Aorta (tissue), 5 donors: ENCODE measurements at places on chromosomes 2 and 18. TPM values are rescaled to one million over a fixed set of nuclear protein-coding genes. Genes with fewer than 3 reads are reported as not detected.

CDCA7 gene
- total RNA-seq, result 2.8 TPM

ZNF396 gene
- 4.4 TPM for total RNA-seq

ATG4B gene
- total RNA-seq, result 85.4 TPM

MLPH gene
- 10.1 TPM for total RNA-seq

CD8A gene
- total RNA-seq, result 3.9 TPM

DSG1 gene
- not detected for total RNA-seq

GRCh38 chr2:97726261-97727064 is 13.1 kb downstream of the ZAP70 start:
- H3K36me3 ChIP-seq, result no peaks in the 10 kb centered on the region
- peak; percentile 23 for DNase-seq
- no peaks in the 10 kb centered on the region for H3K27me3 ChIP-seq
- no peaks in the 10 kb centered on the region for H3K4me1 ChIP-seq

- no peaks in the 10 kb centered on the region for H3K4me1 ChIP-seq
- DNase-seq, result no peak
- no peak overlapping the region for H3K27ac ChIP-seq
- H3K36me3 ChIP-seq, result no peaks in the 10 kb centered on the region
These were observed 8.7 kb upstream of the NGEF start for GRCh38 chr2:233021771-233022170.

- H3K27ac ChIP-seq, result no peak overlapping the region
- no peak for DNase-seq
- no peaks in the 10 kb centered on the region for H3K4me1 ChIP-seq
- H3K36me3 ChIP-seq, result no peaks in the 10 kb centered on the region
These were observed 6.0 kb downstream of the SLC39A10 start for GRCh38 chr2:195663007-195663406.

- H3K4me1 ChIP-seq, result no peaks in the 10 kb centered on the region
- no peaks in the 10 kb centered on the region for H3K27me3 ChIP-seq
- H3K4me3 ChIP-seq, result no peak overlapping the region
- H3K36me3 ChIP-seq, result no peaks in the 10 kb centered on the region
- H3K27ac ChIP-seq, result no peak overlapping the region
These were observed 555.8 kb downstream of the SATB2 start for GRCh38 chr2:198901894-198902293.

DNA sequence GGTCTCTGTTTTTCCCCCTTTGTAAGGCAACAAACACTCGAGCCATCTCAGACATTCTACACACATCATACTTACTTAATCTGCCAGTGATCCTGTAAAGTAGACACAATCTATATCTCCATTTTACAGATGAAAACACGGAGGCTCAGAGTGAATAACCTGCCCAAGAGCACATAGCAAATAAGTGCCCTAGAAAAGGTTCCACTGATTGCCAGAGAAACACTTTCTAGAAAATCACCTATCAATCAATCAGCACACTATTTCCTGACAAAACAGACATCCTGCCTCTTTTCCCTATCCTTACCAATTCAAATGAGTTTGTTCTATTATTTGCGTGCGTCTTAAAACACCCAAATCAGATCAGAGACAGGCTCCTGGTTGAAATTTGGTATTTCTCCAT is 23.9 kb downstream of the SLC66A3 start:
- H3K27me3 ChIP-seq, result no peaks in the 10 kb centered on the region
- H3K27ac ChIP-seq, result no peak overlapping the region
- H3K4me3 ChIP-seq, result no peak overlapping the region
- no peaks in the 10 kb centered on the region for H3K4me1 ChIP-seq

GRCh38 chr18:36298126-36298741 is 721 bp downstream of the FHOD3 start:
- H3K27me3 ChIP-seq, result no peaks in the 10 kb centered on the region
- no peaks in the 10 kb centered on the region for H3K36me3 ChIP-seq
- H3K4me3 ChIP-seq, result peak overlapping the region; percentile 80
- no peak overlapping the region for H3K27ac ChIP-seq

- no peaks in the 10 kb centered on the region for H3K27me3 ChIP-seq
- DNase-seq, result no peak
- no peak overlapping the region for H3K27ac ChIP-seq
- no peaks in the 10 kb centered on the region for H3K4me1 ChIP-seq
These were observed 55.9 kb downstream of the NXPH2 start for GRCh38 chr2:138724327-138724726.

DNA sequence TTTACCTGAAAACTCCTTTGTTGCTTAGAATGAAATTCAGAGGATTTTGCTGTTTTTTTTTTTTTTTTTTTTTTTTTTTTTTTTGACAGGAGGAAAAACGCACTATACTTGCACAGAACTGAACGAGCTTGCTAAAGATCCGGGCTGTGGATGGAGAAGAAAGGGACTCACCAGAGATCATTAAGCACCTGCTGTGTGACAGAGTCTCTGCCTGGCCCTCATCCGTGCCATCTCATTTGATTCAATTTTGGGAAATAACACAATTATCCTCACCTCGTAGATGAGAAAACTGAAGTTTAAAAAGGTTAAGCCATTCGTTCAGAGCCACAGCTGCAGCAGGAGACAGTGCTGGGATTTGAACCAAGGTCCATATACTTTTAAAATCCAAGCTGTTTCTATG is 775.4 kb upstream of the ID2 start:
- H3K27ac ChIP-seq, result no peak overlapping the region
- DNase-seq, result no peak
- no peaks in the 10 kb centered on the region for H3K27me3 ChIP-seq
- H3K4me1 ChIP-seq, result no peaks in the 10 kb centered on the region
- no peaks in the 10 kb centered on the region for H3K36me3 ChIP-seq

DNA sequence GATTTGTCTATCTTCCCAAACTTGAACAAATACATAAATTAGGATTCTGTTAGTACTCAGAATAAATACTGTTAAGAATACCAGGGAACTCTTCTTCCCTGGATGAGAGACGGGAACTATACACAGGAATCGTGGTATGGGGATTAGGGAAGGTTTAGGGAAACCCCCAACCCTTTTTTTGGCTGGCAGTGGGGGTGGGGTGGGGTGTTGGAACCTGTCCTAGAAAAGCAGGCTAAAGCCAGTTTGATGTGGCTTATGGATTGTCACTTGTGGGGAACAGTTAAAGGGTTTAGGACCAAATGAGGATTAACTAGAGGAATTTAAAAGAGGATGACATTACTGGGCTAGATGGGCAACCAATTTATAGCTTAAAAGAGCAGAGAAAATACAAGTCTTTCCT is 1.8 kb downstream of the SLC4A10 start:
- H3K4me3 ChIP-seq, result no peak overlapping the region
- H3K4me1 ChIP-seq, result no peaks in the 10 kb centered on the region
- DNase-seq, result no peak

DNA sequence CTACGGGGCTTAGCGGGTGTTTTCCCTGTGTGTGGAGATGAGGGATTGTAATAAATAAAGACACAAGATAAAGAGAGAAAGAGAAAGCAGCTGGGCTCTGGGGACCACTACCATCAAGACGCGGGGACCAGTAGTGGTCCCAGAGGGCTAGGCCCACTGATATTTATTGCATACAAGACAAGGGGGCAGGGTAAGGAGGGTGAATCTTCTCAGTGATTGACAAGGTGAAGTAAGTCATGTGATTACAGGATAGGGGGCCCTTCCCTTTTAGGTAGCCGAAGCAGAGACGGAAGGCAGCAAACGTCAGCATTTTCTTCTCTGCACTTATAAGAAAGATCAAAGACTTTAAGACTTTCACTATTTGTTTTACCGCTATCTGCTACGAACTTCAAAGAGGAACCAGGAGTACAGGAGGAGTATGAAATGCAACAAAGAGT is 4.5 kb upstream of the GAL3ST2 start:
- H3K4me3 ChIP-seq, result no peak overlapping the region
- no peak overlapping the region for H3K27ac ChIP-seq
- H3K27me3 ChIP-seq, result no peaks in the 10 kb centered on the region
- no peak for DNase-seq
- H3K4me1 ChIP-seq, result no peaks in the 10 kb centered on the region

- no peaks in the 10 kb centered on the region for H3K27me3 ChIP-seq
- peak overlapping the region; percentile 26 for H3K4me3 ChIP-seq
- H3K36me3 ChIP-seq, result no peaks in the 10 kb centered on the region
- no peak overlapping the region for H3K27ac ChIP-seq
These were observed 2.3 kb downstream of the PRKD3 start for GRCh38 chr2:37322368-37322767.

- no peak overlapping the region for H3K27ac ChIP-seq
- H3K4me3 ChIP-seq, result no peak overlapping the region
- H3K4me1 ChIP-seq, result no peaks in the 10 kb centered on the region
- no peak for DNase-seq
- H3K36me3 ChIP-seq, result no peaks in the 10 kb centered on the region
These were observed 72.3 kb downstream of the CCDC138 start for GRCh38 chr2:108858894-108859293.

- no peak overlapping the region for H3K4me3 ChIP-seq
- no peaks in the 10 kb centered on the region for H3K36me3 ChIP-seq
- no peak overlapping the region for H3K27ac ChIP-seq
- H3K27me3 ChIP-seq, result peaks cover 1% of the 10 kb centered on the region
These were observed 63.6 kb upstream of the ATL2 start for GRCh38 chr2:38440655-38441054.

- H3K4me1 ChIP-seq, result no peaks in the 10 kb centered on the region
- H3K27me3 ChIP-seq, result no peaks in the 10 kb centered on the region
- no peak overlapping the region for H3K27ac ChIP-seq
- DNase-seq, result no peak
- no peak overlapping the region for H3K4me3 ChIP-seq
These were observed 47.8 kb downstream of the SATB2 start for GRCh38 chr2:199409759-199410529.

DNA sequence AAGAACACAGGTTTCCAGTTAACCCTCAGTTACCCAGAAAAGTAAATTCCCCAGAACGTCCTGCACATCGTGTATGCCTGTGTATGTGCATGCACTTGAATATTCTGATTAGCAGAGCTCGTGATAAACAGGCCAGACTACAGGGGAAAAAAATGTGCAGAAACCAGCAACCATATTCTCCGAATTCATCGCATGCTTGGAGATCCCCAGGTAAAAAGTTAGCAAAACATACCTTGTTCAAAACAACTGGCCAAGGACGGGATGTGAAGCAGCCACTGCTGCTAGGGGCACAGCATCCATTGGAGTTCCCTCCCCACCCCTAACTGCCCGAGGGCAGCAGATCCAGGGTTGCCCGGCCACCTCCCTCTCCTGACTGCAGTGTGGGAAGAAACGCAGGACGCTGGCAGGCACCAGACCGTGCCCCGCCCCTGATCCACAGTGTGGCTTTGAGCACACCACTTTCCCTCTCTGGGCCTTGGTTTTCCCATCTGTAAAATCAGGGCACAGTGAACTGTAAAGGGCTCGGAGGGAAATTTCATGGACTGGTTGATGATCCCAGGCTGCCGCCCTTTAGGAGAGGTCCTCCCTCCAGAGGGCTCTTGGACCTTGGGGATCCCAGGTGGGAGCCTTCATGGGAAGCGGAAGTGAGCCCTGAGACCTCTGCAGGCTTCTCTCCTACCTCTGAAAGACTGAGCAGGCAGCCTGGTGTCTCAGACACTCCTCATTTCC is 11.9 kb upstream of the ARID5A start:
- H3K4me1 ChIP-seq, result no peaks in the 10 kb centered on the region
- H3K4me3 ChIP-seq, result no peak overlapping the region
- no peaks in the 10 kb centered on the region for H3K27me3 ChIP-seq
- H3K27ac ChIP-seq, result no peak overlapping the region

DNA sequence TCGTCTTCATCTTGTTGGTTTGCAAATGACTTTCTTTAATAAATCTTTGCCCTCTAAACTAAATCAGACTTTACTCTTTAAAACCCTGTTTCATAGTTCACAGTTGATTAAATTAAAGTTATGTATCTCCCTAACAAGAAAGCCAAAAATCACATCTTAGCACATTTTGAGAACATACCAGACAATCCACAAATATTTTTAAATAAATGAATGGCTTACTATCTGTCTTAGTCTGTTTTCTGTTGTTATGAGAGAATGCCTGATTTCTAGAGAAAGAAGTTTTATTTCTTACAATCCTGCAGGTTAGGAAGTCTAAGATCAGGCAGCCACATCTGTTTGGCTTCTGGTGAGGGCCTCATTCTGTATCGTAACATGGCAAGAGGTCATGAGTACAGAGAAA is 1090.2 kb upstream of the PIK3C3 start:
- H3K4me1 ChIP-seq, result no peaks in the 10 kb centered on the region
- no peaks in the 10 kb centered on the region for H3K27me3 ChIP-seq
- DNase-seq, result no peak
- H3K27ac ChIP-seq, result no peak overlapping the region

DNA sequence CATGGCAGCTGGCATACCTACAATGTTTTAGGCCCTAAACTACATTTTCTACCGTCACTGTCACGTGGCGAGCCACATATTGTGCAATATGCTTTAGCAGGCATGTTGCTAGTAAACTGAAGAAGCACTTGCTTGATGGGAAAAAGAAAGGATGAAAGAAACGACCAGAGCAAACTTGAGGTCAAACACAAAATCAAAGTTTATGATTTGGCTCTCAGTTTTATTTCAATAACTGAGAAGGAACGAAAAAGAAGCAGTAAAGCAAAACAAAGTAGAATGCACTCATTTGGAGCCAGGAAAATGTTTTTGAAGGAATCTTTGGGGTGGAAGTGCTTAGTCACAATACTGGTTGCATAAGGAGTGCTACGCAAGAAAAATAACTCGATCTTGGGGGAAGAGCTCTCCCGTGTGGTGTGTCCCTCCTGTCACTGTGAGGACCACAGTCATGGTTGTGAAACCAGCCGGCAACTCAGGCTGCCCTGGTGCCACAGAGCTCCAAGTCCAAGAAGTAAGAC is 349.8 kb downstream of the RBM43 start:
- no peak overlapping the region for H3K4me3 ChIP-seq
- no peaks in the 10 kb centered on the region for H3K36me3 ChIP-seq

DNA sequence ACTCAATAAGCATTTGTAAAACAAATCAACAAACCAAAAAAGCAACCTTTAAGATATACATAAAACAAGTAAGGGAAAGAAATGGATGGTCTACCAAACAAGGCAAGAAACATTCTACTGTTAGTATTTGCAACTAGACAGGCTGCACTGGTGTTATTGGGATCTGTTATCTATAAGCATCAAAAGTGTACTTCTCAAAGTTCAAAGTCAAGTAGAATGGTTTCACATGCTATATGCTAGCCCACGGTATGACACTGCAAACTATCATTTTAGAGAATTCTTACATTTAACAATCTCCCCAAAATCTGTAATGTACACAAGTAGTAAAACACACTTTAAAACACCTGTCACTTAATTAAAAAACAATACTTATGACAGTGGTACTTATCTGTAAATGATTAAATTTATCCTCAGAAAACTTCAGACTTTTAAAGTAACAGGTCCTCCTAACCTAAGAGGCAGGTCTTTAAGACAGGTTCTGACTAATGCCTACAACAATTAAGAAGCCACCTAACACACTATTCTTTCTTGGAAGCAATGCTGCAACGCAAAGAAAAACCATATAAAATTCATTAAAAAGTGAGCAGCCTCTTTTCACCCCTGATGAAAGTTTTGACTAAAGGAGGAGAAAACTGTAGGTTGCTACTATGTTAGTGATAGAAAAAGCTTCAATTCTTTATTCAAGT is 34.8 kb downstream of the SMAD2 start:
- no peaks in the 10 kb centered on the region for H3K4me1 ChIP-seq
- no peak overlapping the region for H3K27ac ChIP-seq
- no peak for DNase-seq
- no peak overlapping the region for H3K4me3 ChIP-seq
- no peaks in the 10 kb centered on the region for H3K36me3 ChIP-seq
- H3K27me3 ChIP-seq, result no peaks in the 10 kb centered on the region
